ENCODE measurements at places on chromosomes 2 and 18. TPM values are rescaled to one million over a fixed set of nuclear protein-coding genes. Genes with fewer than 3 reads are reported as not detected.

SNTG2 gene
- 0.07 TPM for total RNA-seq

HOXD13 gene
- total RNA-seq, result not detected

MBD2 gene
- 30.3 TPM for total RNA-seq

ESPNL gene
- total RNA-seq, result 2.5 TPM

ALPP gene
- total RNA-seq, result not detected

SCN7A gene
- not detected for total RNA-seq

ITGB1BP1 gene
- total RNA-seq, result 41.6 TPM

IL1A gene
- 0.85 TPM for total RNA-seq

GAREM2 gene
- 2.4 TPM for total RNA-seq

CD207 gene
- total RNA-seq, result not detected
